D721Med (cell line): ENCODE measurements at places on chromosomes 2 and 18.

DNA sequence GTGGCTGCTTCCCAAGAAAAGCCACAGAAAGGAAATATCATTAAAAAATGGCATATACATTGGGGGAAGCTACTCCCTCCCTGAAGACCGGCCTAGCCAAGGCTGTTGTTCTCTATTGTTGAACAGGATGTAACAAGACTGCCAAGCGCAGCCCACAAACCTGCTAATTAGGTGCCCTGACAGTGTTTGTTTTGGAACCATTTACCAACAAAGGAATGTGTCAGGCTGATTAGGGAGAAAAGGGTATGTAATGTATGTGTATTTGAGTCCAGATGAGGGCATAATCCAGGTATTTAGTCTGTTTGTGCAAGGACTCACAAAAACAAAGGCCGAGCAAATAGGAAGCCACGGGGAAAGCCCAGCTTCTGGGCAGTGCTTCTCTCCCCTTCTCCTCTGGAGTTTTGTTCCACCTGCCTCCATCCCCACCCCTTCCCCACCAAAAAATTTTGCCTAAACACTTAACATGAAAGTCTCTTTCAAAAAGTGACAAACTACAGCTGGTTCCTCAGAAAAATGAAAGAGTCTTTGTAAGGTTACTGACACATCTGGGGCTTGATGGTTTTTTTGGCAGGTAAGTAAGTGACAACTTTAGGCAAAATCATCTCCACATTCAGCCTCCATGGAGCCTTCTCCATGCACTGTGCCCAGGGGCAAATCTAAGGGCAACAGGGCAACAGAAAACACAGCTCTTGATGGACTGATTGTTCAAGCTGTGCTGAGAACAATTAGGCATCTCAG lies 78.3 kb upstream of the FZD5 start:
- DNase-seq: no peak

- DNase-seq: no peak
Observed at GRCh38 chr2:102005989-102006885, 14.5 kb downstream of the IL1R2 start.

DNA sequence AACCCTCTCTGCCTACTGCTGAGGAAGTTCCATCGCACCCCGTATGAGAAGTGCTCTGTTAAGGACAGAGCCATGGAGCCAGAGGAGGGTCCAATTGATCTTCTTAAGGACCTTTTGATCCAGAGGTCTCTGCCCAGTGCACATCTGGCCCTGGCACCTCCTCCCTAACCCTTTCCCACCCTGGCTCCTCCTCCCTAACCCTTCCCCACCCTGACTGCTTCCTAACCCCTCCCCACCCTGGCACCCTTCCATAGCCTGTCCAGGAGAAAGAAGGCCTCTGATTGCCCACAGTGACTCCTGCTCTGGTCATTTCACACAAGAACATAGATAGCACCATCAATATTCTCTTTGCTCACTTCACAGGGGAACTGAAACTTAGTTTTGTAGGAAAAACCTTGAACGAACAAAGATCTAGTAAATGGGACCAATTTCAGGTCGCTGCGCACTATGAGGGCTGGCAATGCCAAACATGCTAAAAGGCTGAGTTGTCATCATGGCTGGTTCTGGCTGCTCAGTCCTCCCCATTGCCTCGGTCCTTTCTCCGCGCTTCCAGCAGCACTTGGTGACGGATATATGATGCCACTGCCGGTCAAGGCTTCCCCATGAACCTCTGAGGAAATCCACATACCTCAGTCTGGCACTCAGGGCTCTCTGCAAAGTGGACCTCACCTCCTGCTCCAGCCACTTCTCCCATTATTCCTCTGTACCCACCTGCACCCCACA lies 49.2 kb downstream of the PKDCC start:
- no peak for DNase-seq

DNA sequence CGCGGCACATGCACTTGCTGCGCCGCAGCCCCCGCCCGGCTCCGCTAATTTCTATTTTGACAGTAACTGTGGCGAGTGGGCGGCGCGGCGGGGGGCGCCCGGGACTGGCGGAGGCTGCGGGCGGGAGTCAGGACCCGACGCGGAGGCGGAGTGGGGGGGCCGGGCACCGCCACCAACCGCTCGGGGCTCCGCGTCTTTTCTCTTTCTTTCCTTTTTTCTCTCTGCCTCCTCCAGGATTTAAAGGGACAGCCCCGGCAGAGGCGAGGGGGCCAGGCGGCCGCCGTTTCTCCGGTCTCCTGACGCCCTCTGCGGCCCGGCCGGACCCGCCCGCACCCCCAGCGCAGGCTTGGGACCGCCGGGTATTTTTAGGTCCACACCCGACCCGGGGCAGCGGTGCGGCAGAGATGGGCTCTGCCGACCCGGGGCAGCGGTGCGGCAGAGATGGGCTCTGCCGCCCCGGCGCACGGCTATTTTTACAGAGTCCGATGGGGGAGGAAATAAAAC lies 460 bp upstream of the ZBTB7C start:
- DNase-seq: no peak
